ENCODE measurements at places on chromosomes 1 and 21. TPM values are rescaled to one million over a fixed set of nuclear protein-coding genes. Genes with fewer than 3 reads are reported as not detected.

The CNIH4 gene
- 53.3 TPM for total RNA-seq

The ZMYND12 gene
- 1.2 TPM for total RNA-seq

The FCRL6 gene
- 0.82 TPM for total RNA-seq

The KNCN gene
- not detected for total RNA-seq

The PGLYRP4 gene
- not detected for total RNA-seq

The FASLG gene
- total RNA-seq, result 1.1 TPM

The TBX15 gene
- not detected for total RNA-seq

The TMEM240 gene
- not detected for total RNA-seq

The OR10Z1 gene
- total RNA-seq, result not detected

The ZNF697 gene
- 2.8 TPM for total RNA-seq

The CLDN14 gene
- total RNA-seq, result not detected

The FAM163A gene
- 1.6 TPM for total RNA-seq

The FUBP1 gene
- 86.5 TPM for total RNA-seq

The ASAP3 gene
- 37.8 TPM for total RNA-seq

The KRTAP19-3 gene
- total RNA-seq, result not detected

The ADAMTS4 gene
- total RNA-seq, result 7.2 TPM

The GRIK1 gene
- 0.38 TPM for total RNA-seq

The C1QB gene
- total RNA-seq, result 36.9 TPM

The TNNT2 gene
- total RNA-seq, result 0.28 TPM

The F5 gene
- total RNA-seq, result 0.44 TPM

The GBP4 gene
- 7.9 TPM for total RNA-seq

The PRRX1 gene
- total RNA-seq, result 4.4 TPM

The GNAT2 gene
- total RNA-seq, result not detected

The SLC1A7 gene
- total RNA-seq, result 0.93 TPM

The DDR2 gene
- total RNA-seq, result 13.3 TPM

The CAPN9 gene
- total RNA-seq, result 11.4 TPM

The HSD3B2 gene
- total RNA-seq, result 2.3 TPM

The USP21 gene
- 29.5 TPM for total RNA-seq

The TFAP2E gene
- total RNA-seq, result 0.67 TPM

The LENEP gene
- total RNA-seq, result not detected

The TSPEAR gene
- 0.28 TPM for total RNA-seq

The DDX20 gene
- 8.6 TPM for total RNA-seq

The KLHL12 gene
- 28.2 TPM for total RNA-seq

The CFHR3 gene
- not detected for total RNA-seq

The A3GALT2 gene
- total RNA-seq, result not detected

The KCTD3 gene
- 42.2 TPM for total RNA-seq

The MX1 gene
- 78.5 TPM for total RNA-seq

The EDARADD gene
- total RNA-seq, result 0.48 TPM

The DCAF6 gene
- 62.2 TPM for total RNA-seq

The EIF4G3 gene
- total RNA-seq, result 106 TPM

The CNR2 gene
- total RNA-seq, result 0.19 TPM

The KDF1 gene
- 27.0 TPM for total RNA-seq

Data from mucosa of descending colon (tissue), 3 donors.